ENCODE measurements at places on chromosomes 7 and 10.

- DNase-seq: no peak
Observed at GRCh38 chr10:36469585-36469984, 655.8 kb upstream of the ANKRD30A start.

DNA sequence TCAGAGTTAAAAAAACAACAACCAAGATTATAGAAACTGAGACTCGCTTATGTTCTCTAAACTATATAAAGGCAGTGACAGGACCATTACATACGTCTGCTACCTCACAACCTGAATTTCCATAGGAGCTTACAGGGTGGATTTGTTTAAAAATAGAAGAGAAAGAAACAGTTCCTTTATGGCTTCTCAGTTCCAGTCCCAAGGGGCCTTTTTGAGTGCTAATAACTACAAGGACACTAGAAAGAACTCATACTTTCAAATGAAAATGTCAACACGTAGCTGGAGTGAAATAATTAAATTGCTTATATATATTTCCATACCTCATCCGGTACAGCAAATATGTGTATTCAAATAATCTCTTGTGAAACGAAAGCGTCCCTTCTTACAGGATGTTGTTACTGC is 19.7 kb downstream of the TSPAN12 start:
- DNase-seq: no peak

DNA sequence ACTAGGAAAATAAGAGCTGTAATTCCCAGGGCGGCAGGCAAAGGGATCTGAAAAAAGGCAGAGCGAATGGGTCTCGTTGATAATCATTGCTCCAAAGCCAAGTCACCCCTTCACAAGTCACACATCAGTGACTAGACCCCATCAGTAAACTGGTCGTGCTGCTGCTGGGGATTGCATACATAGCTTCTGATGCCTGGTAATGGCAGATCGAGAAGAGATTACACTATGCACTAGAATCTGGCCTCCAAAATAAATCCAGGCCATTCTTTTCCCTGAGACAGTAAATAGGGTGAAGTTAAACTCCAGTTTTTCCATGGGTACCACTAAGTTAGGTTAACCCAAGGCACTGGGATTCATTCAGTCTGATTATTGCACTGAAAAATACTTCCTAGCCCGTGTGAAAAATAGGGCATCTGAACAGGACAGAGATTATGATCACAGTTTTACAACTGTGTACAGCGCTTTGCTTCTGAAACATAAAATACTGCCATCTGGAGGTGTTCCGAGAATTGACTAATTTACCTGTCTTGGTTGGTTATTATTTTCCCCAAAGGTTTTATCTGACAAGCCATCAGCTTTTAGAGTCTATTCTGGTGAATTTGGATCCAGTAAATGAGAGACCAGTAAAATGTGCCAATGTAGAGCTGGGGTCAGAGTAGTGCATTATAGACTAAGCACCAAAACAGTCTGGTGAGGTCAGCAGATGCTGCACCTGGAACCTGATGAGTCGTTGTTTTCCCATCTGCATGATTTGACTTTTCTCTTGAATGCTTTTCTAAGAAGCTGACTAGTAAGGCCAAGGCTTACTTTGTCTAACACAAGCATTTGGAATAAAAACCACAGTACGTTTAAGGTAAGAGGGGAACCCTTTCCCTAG is 82.9 kb upstream of the AFAP1L2 start:
- peak; percentile 52 for DNase-seq

- DNase-seq: no peak
Observed at GRCh38 chr10:122419876-122420623, 34.4 kb upstream of the ARMS2 start.

DNA sequence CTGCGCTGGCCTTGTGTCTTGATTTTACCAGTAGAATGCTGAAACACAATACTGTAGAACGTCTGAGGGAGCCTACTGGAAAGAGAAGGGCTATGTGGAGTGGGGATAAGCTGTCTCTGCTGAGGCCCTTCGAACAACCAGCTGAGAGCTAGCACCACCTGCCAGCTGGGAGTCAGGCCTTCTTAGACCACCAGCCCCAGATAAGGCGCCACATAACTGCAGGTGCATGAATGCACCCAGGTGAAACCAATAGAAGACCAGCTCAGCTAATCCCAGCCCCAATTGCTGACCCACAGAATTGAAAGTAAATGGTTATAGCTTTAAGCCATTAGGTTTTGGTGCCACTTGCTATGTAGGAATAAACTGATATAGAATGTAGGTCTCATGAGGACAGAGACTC is 438.4 kb downstream of the ADRA2A start:
- DNase-seq: no peak

DNA sequence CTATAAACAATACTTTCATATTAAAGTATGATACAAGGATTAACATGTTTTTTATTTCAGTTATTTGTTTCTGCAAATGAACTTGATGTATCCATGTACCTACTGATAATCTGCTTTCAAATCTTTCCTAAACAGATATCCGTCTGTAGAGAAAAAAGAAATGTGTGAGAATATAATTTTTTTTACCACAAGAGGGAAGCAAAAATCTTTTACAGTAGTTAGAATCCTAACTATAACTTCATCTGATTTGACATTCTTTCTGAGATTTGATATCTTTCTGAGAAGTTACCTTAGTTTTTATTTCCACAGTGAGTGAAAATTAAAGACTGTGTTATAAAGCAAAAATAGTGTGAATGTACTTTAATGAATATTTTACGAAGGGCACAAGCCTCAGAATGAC is 203.9 kb upstream of the PCLO start:
- no peak for DNase-seq

DNA sequence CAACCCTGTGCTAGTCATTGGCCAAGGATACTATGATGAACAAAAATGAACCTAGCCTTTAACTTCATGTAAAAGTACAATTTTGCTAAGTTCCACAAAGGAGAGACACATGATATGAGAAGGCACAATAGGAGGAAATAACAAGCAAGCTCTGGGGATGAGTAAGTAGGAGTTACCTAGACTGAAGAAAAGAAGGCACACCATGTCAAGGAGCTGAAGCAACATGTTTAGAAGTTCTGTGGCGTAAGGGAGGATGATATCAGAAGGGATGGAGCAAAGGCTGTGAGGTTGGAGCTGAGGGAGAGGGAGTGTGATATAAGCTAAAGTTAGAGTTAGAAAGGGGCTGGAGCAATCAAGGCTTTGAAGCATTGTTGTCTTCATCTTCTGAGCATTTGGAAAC is 25.6 kb downstream of the KIFBP start:
- DNase-seq: no peak

GRCh38 chr10:5573968-5574641 is 49.3 kb downstream of the CALML3 start:
- peak; percentile 47 for DNase-seq

DNA sequence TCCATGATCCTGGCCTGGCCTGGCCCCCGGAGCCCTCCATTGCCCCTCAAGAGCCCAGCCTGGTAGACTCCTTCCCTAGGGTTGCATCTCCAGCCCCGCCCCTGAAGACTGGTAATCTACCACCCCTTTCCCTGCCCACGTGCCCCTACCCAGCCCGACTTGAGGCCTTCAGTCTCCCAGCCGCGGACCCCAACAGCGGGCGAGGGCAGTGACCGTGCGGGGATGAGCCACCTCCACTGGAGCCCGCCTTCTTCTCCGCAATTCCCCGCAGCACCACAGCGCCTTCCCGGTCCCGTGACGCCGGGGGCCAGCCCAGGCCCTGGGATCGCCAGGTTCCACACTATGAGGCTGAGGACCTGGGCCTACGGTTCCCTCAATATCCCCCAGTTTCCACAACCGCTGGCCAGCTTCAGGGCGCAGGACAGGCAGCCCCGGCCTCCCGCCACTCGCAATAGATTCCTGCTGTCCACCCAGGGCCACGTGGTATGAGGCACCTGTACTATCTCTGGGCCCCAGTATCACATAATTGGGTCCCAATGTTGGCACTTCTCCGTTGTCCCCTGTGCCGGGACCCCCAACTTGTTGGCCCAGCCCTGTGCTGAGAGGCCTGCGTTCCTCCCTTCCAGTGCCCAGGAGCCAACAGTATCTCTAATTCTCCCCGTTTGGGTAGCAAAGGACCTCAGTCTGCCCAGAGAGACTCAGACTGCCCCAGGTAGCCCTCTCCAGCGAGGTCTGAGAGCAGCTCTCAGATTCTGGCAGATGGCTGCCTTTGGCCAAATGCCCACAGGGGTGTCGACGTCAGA is 1.1 kb upstream of the GPRIN2 start:
- peak; percentile 46 for DNase-seq

- no peak for DNase-seq
Observed at GRCh38 chr7:146503844-146504243, 387.2 kb downstream of the CNTNAP2 start.

Measured in BE2C (cell line).